ENCODE measurements at places on chromosomes 7 and 10.

- no peak for DNase-seq
Measured at GRCh38 chr7:2567679-2568278, 9.0 kb downstream of the IQCE start.

DNA sequence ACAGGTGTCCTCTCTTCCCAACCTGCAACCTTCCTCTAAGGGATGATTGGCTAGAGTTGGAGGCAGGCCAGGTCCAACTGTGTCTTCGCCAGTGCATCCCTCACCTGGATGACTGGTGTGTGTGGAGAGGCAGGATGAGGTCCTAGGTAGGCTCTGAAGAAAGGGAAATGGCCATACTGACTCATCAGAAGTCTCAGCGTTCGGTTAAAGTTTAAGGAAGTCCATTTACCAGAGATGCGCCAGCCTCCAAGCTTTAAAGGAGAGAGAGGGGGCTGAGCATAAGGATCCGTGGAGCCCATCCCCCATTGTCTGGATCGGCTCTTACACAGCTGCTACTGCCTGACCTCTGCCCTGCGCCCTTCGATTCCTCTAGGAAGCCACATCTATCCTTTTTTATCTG lies 4.4 kb downstream of the KEL start:
- no peak for DNase-seq

- DNase-seq, result no peak
Measured at GRCh38 chr7:82617156-82617555, 173.6 kb upstream of the CACNA2D1 start.

GRCh38 chr7:139981511-139981895 lies 81.2 kb downstream of the PARP12 start:
- no peak for DNase-seq

GRCh38 chr7:39360038-39360437 lies 206.2 kb upstream of the YAE1 start:
- DNase-seq, result no peak

GRCh38 chr7:95028683-95029082 lies 121.3 kb downstream of the PPP1R9A start:
- DNase-seq, result no peak

- no peak for DNase-seq
Measured at GRCh38 chr10:103829838-103830465, 25.4 kb downstream of the SH3PXD2A start.

- DNase-seq, result peak; percentile 56
Measured at GRCh38 chr7:926061-927030, 28.1 kb downstream of the ADAP1 start.

DNA sequence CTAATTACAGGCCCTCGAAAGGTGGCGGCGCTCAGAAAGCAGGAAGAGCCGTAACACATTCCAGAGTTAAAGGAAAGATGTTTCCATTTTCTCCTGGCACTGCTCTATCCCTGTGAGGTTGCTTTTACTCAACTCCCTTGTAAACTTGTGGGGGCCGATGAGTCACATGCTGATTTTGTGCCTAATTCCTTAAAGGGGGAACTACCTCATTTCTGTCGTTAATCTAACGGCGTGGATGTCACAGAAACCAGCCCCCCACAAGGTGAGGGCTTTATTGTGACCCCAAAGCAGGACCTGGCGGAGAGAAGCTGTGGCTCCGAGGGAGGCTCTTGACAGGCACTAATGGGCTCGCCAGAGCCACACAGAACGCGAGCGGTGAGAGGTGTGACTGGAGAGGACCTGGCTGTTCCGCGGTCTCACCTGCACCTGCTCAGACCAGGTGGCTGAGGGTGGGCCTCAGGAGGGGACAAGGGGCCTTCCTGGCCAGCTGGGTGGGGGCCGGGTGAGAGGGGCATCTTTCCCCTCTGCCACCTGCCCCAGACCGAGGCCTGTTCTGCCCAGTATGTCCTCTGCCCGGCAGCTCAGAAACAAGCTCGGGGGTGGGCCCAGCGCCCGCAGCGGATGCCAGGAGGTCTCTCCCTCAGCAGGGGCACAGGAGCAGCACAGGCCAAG lies 50.9 kb downstream of the CALML3 start:
- no peak for DNase-seq

DNA sequence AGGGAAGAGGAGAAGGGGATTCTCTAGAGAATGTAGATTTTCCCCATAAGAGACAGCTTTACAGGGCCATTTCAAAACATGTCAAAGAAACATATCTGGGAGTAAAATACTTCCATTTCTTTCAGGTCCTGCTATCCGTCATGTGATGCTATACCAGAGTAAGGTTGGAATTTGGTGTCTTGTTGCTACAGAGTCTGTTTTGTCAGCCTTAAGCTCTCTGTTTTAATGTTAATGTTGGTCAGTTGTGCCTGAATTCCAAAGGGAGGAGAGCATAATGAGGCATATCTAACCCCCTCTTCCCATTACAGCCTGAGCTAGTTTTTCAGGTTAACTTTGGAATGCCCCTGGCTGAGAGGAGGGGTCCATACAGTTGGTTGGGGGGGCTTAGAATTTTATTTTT lies 94.7 kb upstream of the CCDC71L start:
- no peak for DNase-seq

GRCh38 chr10:124129471-124129870 lies 36.1 kb upstream of the CHST15 start:
- DNase-seq, result no peak

DNA sequence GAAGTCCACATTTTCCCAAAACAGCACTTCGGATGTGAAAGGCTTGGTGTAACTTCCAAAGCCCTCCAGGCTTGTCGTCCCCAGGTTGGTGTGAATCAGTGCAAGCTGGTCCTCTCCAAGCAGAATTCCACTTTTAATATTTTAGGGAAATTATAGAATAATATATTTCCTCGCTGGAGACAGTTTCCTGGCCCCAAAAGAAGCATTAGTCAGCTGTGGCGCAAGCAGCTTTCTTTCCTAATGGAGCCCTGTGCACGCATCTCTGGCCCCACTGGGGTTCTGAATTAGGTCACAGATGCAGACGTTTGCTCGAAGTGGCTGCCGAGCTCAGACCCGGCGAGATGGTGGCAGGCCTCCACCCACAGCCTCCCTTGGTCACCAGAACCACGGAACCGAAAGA lies 33.3 kb upstream of the MNX1 start:
- DNase-seq, result no peak

Measured in activated CD8-positive, alpha-beta memory T cell treated with anti-CD3 and anti-CD28 coated beads, Interleukin-2, amount 50 U/mL, for 48 hours (primary cell).